ENCODE measurements at places on chromosomes 4 and X.

DNA sequence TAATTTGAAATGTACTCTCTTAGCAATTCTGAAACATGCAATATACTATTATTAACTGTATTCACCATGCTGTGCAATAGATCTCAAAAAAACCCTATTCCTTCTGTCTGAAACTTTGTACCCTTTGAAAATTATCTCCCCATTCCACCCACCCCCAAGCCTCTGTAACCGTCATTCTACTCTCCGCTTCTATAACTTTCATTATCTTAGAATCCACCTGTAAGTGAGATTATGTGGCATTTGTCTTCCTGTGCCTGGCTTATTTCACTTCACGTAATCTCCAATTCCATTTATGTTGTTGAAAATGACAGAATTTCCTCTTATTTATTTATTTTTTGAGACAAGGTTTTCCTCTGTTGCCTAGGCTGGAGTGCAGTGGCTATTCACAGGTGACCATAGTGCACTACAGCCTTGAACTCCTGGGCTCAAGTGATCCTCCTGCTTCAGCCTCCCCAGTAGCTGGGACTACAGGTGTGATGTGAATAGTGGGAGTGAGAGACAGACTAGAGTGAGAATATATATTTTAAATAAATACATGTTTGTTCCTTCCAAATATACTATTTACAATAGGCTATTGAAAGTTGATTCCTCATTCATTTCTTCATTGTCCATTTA is 30.5 kb downstream of the VSIG4 start:
- no peak for DNase-seq

GRCh38 chr4:24013668-24014422 is 124.0 kb upstream of the PPARGC1A start:
- DNase-seq = no peak

GRCh38 chrX:18620349-18620748 is 51.6 kb downstream of the RS1 start:
- no peak for DNase-seq

DNA sequence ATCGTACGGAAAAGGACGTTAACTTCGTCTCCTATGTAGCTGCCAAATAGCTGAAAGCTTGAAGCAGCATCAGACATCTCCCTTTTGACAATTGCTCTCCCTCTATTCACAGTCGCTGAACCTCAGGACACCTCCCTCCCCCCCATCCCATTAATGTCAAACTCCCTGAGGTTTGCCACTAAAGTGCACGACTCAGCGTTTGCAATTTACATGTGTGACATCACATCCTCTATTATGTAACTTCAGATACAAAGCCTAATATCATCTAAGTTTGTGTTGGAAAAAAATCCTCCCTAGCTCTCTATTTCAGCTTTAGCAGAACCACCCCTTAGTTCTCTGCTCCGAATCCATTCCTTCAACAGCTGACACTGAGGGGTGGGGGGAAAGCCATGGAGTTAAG is 5.5 kb upstream of the NR3C2 start:
- no peak for DNase-seq

DNA sequence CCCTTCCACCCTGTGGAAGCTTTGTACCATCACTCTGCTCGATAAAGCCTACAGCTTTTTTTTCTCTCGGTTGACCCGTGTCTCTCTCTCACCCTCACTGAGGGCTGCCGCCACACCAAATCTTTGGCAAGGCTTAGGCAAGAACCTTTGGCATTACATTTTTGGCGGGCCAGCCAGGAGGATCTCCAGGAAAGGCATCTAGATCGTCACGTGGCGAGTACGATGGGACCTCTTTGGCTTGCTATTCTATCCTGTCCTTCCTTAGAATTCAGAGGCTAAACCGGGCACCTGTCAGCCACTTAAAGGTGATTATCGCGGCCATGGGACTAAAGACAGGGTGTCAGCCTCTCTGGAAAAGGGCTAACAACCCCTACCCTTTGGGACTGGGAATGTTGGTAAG is 96.2 kb downstream of the UGT2B28 start:
- DNase-seq = no peak

DNA sequence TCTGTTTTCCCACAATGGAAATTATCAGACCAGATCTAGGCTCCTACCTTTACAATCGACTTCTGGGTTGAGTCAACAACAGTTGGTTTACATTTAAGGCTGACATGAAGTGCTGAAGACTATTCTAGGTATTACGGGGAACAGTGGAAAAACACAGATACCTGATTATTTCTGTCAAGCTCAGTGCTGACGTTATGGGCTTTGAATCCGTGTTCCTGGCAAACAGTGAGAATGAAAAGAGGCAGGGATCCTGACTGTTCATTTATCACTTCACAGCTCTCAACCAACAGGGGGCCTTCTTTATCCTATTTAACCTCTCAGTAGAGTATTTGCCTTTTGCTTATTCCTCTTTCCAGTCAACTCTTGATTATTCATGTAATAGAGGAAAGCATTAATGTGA is 43.1 kb downstream of the TMEM164 start:
- no peak for DNase-seq

DNA sequence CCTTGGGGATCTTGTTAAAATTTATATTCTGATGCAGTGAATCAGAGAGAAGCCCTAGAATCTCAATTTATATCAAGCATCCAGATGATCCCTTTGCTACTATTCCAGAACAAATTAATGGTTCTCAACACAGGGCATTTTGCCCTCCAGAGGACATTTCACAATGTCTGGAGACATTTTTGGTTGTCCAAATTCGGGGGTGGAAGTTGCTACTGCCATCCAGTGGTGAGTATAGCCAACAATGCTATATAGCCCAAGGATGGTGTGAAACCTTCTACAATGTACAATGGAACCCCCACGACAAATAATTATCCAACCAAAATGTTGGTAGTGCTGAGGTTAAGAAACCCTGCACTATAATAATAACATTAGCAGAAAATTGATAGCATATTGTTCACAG is 2440.0 kb downstream of the PCDH7 start:
- no peak for DNase-seq

DNA sequence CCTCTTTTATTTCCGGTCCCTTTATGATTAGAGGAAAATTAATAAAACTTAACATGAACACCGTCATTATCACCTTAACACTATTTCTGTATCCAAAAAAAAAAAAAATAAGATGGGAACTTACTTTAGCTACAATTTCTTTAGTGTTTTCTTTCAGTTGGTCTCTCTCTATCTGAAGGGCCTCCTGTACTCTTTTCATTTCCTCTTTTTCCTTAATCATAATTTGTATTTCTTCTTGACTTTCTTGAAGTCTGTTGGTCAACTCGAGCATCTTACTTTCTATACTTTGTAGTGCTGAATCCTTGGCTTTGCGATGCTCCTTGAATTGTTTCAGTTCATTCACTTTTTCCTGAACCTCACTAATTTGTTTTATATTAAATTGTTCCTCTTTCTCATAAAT is 45.3 kb upstream of the BDH2 start:
- DNase-seq = no peak

DNA sequence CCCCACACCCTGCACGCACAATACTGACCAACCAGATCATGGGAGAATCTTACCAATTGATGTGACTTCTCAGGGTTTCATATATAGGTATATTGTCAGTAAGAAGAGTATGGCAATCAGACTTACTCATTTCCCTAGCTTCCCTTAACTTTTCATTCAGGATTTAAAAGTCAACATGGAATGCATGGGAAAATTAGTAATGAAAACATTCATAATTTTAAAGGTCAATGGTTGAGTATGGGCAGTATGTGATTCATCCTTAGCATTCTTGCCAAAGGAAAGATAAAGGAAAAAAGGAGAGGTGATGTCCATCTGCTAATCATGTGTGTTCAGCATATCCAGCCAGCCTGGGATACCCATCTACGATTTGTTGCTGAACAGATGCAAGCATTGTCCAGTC is 4.0 kb downstream of the DIPK2B start:
- no peak for DNase-seq

DNA sequence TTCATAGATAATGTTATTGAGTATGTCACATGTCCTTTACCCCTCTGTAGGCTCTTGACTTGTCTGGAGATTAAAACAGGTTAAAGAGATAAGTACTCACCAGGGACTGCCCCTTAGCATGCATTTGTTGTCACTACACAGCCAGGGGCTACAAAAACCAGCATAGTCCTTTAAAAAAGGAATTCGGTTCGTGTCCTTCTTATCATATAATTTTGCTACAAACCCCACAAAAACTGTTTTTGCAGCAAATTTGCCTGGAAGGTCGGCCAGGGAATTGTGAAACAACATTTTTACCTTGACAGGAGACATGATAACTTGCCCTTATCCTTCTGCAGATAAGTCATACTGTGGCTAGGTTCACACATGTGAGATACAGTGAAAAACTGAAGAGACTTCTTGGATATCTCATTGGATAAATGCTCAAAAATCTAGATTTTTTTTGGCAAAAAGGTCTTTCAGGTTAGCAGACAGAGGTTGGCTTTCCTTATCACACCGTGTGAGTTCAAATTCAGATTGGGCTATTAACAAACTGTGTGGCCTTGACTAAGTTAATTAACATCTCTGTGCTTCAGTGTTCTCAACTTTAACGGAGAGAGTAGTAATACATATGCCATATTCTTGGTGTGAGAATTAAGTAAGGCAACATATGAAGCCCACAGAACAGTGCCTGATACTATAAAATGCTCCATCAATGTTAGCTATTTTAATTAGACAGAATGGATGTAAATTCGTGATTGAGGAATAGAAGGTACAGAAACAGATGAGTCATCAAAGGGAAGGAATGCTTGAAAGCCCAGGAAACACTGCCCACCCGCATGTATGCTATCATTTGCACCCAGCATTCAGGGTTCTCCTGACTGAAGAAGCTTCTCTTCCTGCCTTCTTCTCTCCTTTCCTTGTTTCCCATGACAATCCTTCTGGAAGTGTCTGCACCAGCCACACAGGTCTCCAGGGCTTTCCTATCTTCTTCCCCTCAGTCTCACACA is 30.0 kb downstream of the FAM9C start:
- DNase-seq = no peak

DNA sequence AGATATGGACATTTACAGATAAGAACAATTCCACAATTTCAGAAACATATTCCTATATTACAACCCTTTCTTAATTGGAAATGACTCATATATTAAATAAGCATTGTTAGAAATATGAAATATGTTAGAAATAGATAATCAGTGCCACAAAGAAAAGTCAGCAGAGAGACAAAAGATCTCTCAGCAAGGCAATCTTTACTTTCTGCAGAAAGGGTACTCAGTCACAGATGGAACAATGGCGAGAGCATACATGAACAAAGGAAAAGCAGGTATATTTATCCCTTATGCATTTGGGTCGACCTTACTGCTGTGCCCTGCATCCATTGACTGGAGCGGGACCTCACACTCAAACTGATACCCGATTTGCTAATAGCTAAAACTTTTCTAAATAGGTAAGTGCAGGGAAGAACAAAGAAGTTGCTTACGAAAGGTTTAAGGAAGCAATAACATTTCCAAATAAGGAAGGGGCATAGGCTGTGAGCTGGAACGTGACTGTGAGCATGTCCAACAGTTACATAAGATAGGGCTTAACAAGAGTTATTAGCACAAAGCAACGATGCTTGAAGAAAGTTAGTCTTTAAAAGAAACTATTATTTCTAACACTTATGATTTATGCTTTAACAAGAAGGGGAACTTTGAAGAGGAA is 40.8 kb downstream of the MGARP start:
- no peak for DNase-seq

GRCh38 chrX:48897157-48897624 is 377 bp downstream of the TIMM17B start:
- no peak for DNase-seq

- DNase-seq = no peak
Measured at GRCh38 chr4:152674359-152674758, 5.4 kb downstream of the TMEM154 start.

DNA sequence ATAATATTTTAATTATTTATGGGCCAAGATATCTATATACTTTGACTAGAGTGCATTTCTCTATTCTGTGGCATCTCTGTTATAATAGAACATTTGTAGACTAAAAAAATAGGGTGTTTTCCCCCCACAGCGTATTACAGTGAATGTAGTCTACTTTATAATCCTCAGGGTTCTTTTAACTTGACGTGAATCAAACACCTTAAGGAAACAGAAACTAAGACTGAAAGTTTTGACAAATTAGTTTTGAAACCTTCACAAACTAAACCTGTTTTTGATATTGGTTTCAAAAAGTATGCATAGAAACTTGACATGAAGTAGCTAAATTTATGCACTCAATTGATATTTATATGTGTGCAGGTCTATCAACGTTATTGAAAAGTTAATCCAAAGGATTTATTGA is 1963.1 kb upstream of the TENM3 start:
- no peak for DNase-seq

- no peak for DNase-seq
Measured at GRCh38 chr4:48991357-48991756, 5.3 kb downstream of the CWH43 start.

- DNase-seq = no peak
Measured at GRCh38 chrX:151729056-151729725, 5.4 kb upstream of the CNGA2 start.

- no peak for DNase-seq
Measured at GRCh38 chrX:114635986-114636385, 52.1 kb downstream of the HTR2C start.

GRCh38 chr4:8516061-8516573 is 64.1 kb upstream of the GPR78 start:
- DNase-seq = no peak

GRCh38 chr4:1808396-1808795 is 15.3 kb downstream of the FGFR3 start:
- DNase-seq = no peak

GRCh38 chrX:129798888-129799287 is 19.1 kb downstream of the SASH3 start:
- no peak for DNase-seq

DNA sequence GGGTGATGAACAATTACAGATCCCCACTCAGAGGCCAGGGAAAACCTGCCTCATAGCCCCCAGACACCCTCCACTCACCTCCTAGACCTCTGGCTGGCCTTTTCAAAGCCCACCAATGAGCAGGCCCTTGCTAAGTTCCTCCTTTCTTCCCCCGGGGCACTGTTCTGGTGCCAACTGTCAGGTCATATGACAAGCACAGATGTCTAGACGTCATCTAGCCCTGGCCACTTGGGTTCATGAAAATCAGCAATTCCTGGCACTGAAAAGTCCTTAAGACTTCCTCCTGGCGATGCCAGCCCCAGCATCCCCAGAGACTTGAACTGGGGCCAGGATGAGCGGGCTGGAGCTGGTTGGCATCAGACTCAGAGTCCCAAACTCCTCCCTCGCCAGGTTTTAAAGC is 115.6 kb upstream of the NALF2 start:
- DNase-seq = no peak

GRCh38 chrX:482702-483203 is 96.0 kb upstream of the PPP2R3B start:
- DNase-seq = no peak

- no peak for DNase-seq
Measured at GRCh38 chr4:25320336-25320735, 7.8 kb downstream of the ZCCHC4 start.

- DNase-seq = no peak
Measured at GRCh38 chrX:154529206-154529612, 13.2 kb upstream of the FAM3A start.

DNA sequence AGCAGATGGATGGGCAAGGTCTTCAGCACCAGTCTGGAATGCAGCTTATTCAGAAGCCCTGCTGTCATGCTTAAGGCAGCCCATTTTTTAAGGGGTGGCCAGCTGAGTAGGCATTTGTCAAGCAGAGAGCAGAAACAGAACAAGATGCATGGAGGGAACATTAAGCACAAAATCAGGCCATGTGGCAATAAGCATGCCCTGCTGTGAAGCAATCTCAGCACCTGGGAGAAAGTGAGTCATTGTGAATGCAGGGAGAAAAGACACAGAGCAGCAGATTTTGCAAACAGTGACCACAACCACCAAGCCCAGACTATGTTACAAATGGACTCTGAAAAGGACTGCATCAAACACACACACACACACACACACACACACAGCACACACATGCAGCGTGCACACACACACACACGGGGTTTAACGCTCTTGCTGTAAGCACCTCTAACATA is 94.1 kb upstream of the GALNT7 start:
- no peak for DNase-seq

All from frontal cortex (tissue), 4 donors.